K562 (cell line): ENCODE measurements at places on chromosomes 16 and 17.

- DNase-seq, result no peak
Measured at GRCh38 chr17:69796078-69796477, 278.9 kb upstream of the KCNJ16 start.

DNA sequence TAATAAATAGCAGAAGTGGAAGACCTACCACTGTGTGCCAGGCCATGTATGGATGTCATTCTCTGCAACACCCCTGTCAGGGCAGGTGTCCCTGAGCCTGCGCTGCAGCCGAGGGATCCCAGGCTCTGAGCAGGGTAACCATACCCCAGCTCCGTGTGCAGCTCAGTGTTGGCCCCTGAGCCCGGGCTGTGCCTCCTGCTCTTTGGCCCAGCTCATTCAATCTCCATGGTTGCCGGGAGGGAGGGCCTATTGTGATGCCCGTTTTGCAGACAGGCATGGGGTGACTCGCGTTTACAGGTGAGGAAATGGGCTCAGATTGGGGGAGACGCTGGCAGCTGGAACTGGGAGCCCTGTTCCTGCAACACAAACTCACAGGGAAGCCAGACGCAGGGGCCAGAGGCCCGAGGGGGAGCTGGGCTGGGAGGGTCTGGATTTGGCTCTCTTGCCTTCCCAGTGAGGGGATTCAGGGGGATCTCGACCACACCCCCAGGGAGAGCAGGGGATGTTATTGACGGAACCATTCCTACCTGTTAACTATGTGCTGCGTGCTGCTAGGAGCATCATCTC lies 190.5 kb downstream of the IRF8 start:
- DNase-seq, result no peak

DNA sequence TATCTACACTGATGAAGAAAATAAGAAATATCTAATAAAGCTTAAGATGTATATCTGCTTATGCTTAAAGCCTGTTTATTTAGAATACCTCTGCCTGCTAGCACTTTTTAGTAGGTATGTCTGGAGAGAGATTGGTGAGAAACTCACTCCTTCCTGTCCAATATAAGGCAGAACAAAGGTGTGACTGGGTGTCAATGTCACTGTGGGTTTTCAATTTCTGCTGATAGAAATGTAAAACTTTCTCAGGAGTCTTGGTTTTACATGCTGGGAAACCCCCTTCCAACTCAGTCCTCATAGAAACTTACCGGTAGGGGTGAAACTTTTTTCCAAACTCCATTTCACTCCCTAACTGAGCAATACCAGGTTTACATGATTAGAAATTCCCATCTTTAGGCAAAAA lies 17.8 kb upstream of the MPHOSPH6 start:
- no peak for DNase-seq

DNA sequence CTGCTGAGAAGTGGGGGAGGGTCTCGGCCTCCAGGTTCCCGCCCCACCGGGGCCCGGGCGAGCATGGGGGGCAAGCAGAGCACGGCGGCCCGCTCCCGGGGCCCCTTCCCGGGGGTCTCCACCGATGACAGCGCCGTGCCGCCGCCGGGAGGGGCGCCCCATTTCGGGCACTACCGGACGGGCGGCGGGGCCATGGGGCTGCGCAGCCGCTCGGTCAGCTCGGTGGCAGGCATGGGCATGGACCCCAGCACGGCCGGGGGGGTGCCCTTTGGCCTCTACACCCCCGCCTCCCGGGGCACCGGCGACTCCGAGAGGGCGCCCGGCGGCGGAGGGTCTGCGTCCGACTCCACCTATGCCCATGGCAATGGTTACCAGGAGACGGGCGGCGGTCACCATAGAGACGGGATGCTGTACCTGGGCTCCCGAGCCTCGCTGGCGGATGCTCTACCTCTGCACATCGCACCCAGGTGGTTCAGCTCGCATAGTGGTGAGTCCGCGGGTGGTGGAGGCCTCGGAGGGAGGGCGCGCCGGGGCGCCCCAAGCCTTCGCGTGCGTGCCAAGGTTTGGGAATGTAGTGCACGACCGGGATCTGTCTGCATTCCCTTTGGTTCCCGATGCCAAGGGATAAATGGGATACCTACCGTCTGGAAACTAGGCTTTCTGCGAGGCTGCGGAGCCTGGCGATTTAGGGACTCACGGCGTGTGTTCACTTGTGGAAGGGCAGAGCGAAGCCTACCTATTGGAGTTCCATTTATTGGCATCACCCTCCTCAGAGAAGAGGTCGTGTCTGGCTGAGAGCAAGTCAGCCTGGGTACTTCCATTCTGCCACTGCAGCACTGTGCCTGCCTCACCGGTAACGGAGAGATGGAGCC lies 1.0 kb downstream of the ZNRF1 start:
- DNase-seq, result peak; percentile 62

DNA sequence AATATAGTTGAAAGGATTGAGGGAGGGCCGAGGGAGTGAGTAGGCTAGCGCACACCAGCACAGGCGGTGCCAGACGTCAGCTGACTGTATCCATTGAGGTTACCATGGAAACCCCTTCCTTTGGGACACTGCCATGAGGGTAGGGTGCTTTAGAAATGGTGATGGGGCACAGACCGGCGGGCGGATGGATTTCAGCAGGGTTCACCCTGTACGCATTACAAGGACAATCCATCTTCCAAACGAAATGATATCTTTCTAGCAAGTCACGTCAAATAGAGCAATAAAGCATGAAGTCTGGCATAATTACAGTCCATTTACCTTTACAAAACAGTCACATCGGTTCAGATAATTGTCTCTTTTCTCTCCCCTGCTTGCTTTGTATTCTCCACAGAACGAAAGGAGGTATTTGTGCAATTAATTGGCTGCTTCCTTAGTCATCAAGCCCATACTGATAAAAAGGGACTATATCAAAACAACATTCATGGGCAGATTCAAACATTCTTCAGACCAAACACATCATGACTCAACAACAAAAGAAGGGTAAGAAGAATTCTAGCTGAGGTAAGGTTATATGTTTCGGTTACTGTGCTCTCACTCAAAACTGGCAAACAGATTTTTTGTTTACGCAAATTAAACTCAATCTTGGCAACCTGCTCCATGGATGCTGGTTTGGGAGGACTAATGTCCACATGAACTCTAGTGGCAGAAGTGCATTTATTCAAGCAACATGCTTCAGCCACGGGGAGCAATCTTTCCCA lies 140.6 kb downstream of the CDK5R1 start:
- DNase-seq, result no peak

DNA sequence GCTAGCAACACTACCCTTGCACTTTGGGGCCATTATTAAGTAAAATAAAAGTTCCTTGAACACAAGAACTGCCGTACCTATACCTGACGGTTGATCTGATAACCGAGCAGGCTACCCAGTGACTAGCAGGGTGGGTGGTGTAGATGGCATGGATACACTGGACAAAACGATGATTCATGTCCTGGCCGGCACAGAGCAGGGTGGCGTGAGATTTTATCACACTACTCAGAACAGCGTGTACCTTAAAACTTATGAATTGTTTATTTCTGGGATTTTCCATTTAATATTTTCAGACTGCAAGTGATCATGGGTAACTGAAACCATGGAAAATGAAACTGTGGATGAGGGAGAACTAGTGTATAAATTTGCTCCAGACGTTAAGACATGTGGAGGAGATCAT lies 41.0 kb upstream of the MSI2 start:
- peak; percentile 21 for DNase-seq
